Smooth muscle cell of the pulmonary artery (primary cell): ENCODE measurements at places on chromosomes 2 and 18. TPM values are rescaled to one million over a fixed set of nuclear protein-coding genes. Genes with fewer than 3 reads are reported as not detected.

The SLC19A3 gene
- 0.36 and 0.78 TPM in 2 replicates for total RNA-seq

The CFAP53 gene
- 0.46 TPM in 2 replicates for total RNA-seq

The CHRNG gene
- total RNA-seq: not detected in 2 replicates

The SULT1C4 gene
- total RNA-seq: 0.13 and 0.17 TPM in 2 replicates

The GGCX gene
- total RNA-seq: 56.9 and 80.2 TPM in 2 replicates
